ENCODE measurements at places on chromosomes 2 and 18.

GRCh38 chr2:180291060-180291459 is 284.0 kb upstream of the CWC22 start:
- no peak for DNase-seq

GRCh38 chr2:68784915-68785314 is 50.3 kb downstream of the ARHGAP25 start:
- no peak for DNase-seq

DNA sequence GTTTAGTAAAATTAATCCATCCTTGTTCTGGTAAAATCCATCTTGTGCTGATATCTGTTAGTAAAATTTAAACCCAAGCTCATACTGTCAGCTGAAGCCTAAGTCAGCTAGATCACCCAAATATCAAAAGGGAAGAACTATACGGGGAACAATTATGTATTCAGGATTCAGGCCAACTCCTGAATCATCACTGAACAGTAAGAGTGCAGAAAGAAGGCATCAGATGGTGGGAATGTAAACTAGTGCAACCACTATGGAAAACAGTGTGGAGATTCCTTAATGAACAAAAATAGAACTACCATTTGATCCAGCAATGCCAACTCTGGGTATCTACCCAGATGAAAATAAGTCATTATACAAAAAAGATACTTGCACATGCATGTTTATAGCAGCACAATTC is 81.8 kb downstream of the RAPGEF4 start:
- DNase-seq, result no peak

- no peak for DNase-seq
These were observed 7.3 kb downstream of the PLA2R1 start for GRCh38 chr2:160054984-160055725.

DNA sequence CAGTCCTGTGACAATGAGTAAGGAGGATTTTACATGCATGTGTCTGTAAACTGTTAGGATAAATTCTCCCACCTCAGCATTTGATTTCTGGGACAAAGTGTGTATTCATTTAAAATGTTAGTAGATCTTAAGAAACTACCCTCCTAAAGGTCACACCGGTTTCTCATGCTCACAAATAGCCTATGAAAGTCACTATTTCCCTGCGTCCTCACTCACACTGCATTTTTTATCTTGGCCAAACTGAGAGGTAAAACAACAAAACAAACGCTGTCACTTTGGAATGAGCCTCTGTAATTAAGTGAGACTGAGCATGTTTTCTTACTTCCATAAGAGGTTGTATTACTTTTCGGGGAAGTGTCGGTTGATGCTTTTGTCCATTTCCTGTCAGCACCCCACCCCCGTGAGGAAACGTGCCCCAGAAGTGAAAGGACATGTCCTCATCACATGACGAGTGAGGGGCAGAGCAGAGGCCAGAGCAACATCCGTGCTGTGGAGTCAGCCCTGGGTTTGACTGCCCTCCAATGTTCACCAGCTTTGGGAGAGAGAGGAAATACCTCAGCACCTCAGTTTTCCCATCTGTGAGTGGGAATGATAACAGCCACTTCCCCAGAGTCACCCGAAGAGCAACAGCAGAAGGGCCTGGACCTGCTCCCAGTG is 3.1 kb downstream of the GYPC start:
- DNase-seq, result peak; percentile 80

DNA sequence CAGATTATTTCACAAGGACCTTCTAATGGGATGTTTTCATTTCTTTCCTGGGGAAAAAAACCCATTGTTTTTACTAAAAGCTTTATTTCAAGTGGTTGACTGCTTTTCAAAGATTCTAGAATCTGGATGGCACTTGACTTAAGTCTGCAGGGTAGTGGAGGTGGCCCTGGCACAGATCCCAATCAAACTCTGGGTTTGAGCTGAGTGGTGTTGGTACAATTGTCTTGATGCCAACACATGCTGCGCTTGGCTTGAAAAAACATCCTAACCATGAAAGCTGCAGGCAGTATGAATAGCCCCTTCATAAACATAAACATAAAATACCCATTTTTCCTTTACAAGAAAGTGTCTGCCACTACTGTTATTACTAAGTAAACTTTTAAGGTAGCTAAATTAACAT is 3.6 kb downstream of the PAPOLG start:
- no peak for DNase-seq

- no peak for DNase-seq
These were observed 97.7 kb downstream of the GYPC start for GRCh38 chr2:126753501-126754212.

- no peak for DNase-seq
These were observed 177.6 kb downstream of the BABAM2 start for GRCh38 chr2:28068088-28068487.

- DNase-seq, result peak; percentile 67
These were observed 160.7 kb upstream of the NT5C1B start for GRCh38 chr2:18749912-18750526.

Data from activated CD4-positive, alpha-beta T cell treated with anti-CD3 and anti-CD28 coated beads for 36 hours (primary cell).